NCI-H446 (cell line): ENCODE measurements at places on chromosomes 16 and 17.

GRCh38 chr17:32757963-32758362 lies 119.0 kb downstream of the MYO1D start:
- no peak for DNase-seq

GRCh38 chr17:74736513-74737298 lies at the start of gene RAB37:
Gene RAB37, plus strand, starts transcription at chr17:74737256. Its CDS starts 17 bp downstream, at chr17:74737273.
- no peak for DNase-seq

DNA sequence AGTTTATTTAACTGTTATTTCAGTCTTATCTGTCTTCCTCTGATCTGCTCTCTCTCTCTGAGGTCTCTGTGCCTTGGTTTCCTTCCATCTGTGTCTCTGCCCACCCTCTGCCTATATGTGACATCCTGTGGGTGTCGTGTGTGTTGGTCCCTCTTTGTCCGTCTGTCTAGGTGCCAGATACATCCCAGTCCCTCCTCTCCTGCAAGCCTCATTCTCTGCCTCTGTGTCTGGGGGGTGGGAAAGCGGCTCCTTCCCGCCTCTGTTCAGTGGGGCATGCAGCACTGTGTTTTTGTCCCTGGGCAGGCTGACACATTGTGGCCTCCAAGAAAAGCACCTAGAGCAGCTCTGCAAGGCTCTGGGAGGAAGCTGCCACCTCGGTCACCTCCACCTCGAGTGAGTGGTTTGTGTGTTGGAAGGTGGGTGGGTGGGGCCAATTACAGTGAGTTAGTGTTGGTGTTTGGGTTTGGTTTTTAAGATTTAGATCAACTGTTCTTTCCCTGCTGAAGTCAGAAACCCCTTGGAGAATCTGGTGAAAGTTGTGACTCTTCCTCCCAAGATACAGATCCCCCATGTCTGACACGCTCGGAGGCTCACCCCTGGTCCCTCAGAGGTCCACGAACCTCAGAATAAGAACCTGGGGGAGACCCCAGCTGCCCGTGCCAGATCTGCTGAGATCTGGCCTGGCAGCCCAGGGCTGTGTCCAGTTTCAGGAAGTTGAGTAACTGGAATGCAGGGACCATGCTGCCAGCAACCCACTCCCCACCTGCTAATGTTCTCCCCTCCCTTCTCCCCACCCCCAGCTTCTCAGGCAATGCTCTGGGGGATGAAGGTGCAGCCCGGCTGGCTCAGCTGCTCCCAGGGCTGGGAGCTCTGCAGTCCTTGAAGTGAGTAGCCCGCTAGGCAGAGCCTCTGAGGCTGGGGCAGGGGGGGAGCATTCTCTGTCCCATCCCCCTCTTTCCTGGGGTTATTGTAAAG lies 50.9 kb upstream of the CPNE2 start:
- no peak for DNase-seq

GRCh38 chr16:82031116-82032084 lies 3.7 kb upstream of the HSD17B2 start:
- DNase-seq = no peak

DNA sequence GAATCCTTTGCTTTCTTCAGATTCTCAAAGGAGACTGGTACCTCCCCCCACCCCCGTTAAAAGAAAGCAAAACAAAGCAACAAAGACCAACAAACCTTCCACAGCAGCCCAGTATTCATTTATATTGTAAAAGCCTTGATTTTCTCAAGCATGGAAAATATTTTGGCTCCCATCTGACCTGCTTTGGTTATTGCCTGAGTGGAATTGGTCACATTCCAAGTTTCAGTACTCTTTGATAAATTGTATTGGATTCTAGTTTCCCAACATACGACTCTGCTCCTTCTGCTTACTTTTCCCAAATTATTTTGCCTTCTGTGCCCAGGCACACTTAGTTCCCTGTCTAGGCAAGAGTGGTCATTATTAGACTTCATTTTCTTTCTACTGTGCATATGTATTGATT lies 1.3 kb downstream of the ABCC11 start:
- peak; percentile 45 for DNase-seq

GRCh38 chr17:12856416-12856815 lies 67.1 kb downstream of the ARHGAP44 start:
- no peak for DNase-seq

GRCh38 chr17:38981636-38982035 lies 14.4 kb upstream of the FBXO47 start:
- no peak for DNase-seq

GRCh38 chr17:59388069-59388556 lies 56.7 kb downstream of the YPEL2 start:
- DNase-seq = no peak

GRCh38 chr16:27311897-27312303 lies 1.9 kb upstream of the IL4R start:
- no peak for DNase-seq

GRCh38 chr17:42782166-42783061 lies 2.0 kb downstream of the WNK4 start:
- no peak for DNase-seq

- DNase-seq = no peak
Observed at GRCh38 chr17:72651988-72652387, 440.5 kb downstream of the SLC39A11 start.

GRCh38 chr16:88847654-88848053 lies 9.1 kb downstream of the GALNS start:
- DNase-seq = no peak

GRCh38 chr16:88035292-88035691 lies 84.1 kb downstream of the BANP start:
- no peak for DNase-seq

- no peak for DNase-seq
Observed at GRCh38 chr16:66695935-66696668, 441 bp downstream of the CMTM4 start.

GRCh38 chr16:58170223-58170622 lies 27.7 kb downstream of the CSNK2A2 start:
- no peak for DNase-seq

DNA sequence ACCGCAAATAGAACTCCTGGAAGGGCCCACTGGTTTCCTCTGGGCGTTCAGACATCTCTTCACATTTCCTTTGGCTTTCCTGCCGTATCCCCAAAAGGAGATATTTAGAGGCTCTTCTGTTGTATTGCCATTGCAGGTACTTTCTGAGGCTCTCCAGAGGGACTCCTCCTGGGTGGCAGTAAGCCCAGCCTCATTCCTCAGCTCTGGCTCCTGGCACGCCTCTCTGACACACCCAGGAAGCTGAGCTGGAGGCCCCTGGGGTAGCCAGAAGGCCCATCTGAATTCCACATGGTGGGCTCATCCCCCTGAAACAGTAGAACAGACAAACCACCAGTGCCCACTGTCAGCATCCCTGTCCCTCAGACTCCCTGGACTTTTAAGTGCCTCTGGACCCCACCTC lies 206.7 kb downstream of the PARN start:
- DNase-seq = no peak

DNA sequence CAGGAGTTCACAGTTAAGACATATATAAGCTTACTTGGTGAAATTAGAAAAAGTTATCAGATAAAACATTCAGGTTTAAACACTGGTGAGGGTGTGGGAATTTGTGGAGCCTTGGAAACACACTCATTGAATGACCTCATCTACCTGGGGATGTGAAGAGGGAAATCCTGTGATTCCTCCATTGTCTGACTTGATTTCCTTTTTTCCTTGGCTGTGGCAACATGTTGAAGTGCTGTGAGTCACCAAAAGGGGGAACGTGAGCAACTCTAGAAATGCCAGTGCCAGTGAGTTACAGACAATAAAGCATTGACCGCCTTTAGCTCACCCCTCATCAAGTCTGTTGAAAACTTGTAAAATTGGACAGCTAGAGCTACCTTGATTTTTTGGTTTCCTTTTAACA lies 1.8 kb downstream of the HMOX2 start:
- no peak for DNase-seq

DNA sequence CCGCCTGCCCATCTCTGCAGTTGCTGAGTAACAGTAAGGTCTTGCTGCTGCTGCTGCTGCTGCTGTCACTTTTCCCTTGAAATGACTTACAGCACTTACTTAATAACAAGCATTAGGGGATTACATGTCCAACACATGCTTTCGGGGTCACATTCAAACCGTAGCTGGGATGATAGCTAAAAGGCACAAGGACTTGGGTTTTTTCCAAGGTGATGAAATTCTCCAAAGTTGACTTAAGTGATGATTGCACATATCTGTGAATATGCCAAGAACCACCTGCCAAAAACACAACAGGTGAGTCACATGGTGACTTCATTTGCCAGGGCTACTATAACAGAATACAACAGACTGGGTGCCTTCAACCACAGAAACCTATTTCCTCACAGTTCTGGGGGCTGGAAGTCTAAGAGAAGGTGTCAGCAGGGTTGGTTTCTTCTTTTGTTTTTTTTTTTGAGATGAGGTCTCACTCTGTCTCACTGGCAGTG lies 121.9 kb upstream of the TNRC6C start:
- DNase-seq = no peak

DNA sequence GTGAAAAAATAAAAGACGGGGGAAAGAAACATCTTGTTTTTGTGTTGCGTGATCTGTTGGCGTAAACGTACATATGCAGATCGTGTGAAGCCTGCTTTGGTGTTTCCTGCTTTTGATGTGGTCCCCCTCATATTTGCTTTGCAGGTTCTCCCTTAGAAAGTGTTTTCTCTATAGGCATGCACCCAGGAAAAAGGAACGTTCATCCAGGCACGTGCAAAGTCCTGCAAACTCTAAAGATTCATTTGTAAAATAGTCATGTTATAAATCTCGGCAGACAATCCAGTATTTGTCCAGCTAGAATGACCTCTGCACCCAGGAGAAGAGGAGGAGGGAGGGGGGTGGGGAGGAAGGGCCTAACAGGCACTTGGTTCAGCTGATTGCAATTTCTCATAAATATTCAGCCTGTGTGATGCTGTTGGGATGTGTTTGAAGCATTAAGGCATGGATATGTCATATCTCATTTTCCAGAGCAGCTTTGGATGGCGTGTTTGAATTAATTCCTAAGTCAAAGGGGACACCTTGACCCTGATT lies 40.3 kb upstream of the DDX52 start:
- DNase-seq = no peak

GRCh38 chr16:78184238-78185183 lies 85.1 kb downstream of the WWOX start:
- DNase-seq = no peak

- no peak for DNase-seq
Observed at GRCh38 chr17:45035848-45036247, 15.6 kb downstream of the DCAKD start.

- no peak for DNase-seq
Observed at GRCh38 chr17:79990704-79991103, 45.0 kb downstream of the TBC1D16 start.

DNA sequence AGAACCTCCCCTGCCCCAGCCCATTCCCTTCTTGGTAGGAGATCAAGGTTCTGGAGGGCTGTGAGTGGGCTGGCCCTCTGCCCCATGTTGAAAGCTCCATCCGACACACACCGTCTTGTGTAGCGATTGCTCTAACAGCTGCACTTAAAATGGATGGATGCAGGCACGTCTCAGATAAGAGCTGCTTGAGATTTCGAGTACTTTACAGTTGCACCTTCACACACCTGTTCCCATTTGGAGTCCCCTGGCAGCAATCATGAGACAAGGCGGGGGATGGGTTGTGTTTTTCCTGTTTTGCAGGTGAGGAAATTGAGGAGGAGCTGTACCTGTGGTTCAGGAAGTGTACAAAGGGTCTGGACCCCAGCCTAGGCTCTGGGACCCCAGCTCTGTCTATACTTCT lies 25.6 kb upstream of the TAC4 start:
- no peak for DNase-seq

GRCh38 chr17:17182598-17183136 lies 23.5 kb downstream of the PLD6 start:
- DNase-seq = no peak

GRCh38 chr16:69663846-69664245 lies 62.5 kb downstream of the NQO1 start:
- DNase-seq = no peak

DNA sequence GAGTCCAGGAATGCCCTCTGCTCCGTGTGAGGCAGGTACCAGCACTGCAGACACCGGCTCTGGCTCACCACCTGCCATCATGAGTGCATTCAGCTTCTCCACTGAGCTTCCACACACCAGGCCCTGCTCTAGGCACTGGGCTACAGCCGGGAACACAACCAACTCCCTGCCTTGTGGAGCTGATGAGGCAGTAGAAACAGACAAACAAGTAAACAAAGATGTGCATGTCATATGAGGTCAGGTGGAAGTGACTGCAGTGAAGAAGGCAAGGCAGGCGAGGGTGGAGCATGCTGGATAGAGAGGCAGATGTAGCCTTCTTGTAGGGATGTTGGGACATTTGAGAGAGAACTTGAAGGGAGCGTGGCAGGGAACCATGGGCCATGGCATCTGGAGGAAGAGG lies 5.0 kb downstream of the NLRC5 start:
- no peak for DNase-seq

DNA sequence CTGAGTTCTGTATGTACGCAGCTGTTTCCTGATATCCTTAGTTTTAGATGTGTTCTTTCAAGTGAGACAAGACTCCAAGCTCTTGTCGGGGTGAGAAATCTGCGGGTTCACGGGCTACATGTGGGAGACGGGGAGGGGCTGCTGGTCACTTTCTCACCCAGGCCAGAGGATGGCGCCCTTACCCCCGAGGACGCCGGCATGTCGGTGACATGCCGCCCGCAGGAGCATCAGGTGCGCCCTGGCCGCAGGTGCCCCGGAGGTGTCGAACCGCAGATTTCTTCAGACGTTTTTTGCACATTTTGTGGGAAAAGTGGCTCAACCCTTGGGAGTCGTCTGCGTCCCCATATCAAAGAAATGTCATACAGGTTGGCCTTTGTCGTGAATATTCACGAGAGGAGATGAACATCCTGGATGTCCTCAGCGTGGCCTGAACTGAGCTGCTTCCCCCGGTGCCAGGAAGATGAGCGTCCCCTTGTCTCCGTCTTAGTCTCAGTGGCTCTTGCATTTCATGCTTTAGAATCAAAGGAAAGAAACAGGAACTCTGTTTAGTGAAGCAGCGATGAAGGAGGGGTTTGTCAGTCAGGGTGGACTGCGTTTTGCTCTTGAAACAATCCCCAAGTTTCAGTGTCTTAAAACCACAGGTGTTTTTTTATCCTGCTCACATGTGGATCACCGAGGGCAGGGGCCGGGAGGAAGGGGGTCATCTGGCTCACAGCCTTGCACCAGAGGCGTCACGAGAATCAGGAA lies 75.4 kb upstream of the ZNF750 start:
- DNase-seq = no peak

GRCh38 chr17:5580969-5581368 lies 3.3 kb downstream of the NLRP1 start:
- no peak for DNase-seq

DNA sequence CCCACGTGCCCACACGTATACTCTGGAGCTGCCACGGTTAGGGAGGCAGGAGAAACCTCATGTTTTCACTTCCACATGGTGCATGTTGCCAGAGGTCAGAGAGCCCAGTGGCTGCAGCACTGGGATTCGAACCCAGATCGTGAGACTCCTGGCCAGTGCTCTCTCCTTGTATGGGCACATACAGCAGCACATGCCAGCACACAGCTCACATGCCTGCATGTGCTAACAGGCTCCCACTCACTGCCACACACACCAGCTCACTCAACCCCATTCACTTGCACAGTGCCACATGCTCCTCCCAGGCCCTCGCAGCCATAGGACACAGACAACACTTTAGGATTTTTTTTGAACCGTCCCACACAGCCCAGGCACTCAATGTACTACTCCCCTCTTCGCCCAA lies 49.5 kb upstream of the MRPS23 start:
- DNase-seq = no peak
